ENCODE measurements at places on chromosomes 7 and 10.
A peak's percentile ranks its signal among the peaks of the same experiment; 100 is the strongest.

- no peak for DNase-seq
These were observed 61.8 kb downstream of the EEPD1 start for GRCh38 chr7:36214608-36215456.

DNA sequence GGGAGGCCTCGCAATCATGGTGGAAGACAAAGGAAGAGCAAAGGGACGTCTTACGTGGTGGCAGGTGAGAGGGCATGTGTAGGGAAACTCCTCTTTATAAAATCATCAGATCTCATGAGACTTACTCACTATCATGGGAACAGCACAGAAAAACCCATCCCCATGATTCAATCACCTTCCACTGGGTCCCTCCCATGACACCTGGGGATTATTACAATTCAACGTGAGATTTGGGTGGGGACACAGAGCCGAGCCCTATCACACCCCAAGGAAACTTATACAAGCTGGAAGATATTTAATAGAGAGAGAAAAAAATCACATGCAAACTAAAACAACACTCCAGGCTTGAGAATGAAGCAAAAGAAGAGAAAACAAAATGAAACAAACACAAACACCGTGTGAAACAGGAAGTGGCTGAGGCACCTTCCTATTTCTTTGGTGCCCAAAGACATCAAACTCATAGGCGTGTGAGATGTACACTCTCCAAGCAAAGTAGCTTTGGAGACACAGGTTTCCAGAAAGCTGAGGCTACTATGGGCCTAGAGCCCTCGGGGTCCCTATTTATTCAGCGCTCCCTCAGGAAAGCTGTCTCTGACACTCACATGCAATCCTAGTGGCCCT lies 97.2 kb downstream of the PRKCQ start:
- no peak for DNase-seq

DNA sequence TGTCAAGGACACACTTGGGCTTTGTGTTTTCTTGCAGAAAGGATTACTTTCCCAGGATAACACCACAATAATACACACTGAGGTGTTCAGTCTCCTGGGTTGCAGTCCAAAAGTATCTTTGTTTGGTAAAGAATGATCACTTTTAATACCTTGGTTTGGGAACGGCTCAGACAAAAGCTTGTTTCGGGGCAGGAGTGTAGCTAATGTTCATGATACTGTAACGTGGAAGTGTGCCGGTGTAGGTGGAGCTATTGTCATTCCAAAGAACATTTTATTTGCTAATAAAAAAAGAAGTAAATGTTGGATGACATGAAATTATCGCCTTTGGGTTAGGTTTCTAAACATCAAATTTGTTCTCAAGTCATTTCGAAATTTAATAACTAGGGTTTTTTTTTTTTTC lies 1.2 kb downstream of the EIF4H start:
- DNase-seq: no peak

DNA sequence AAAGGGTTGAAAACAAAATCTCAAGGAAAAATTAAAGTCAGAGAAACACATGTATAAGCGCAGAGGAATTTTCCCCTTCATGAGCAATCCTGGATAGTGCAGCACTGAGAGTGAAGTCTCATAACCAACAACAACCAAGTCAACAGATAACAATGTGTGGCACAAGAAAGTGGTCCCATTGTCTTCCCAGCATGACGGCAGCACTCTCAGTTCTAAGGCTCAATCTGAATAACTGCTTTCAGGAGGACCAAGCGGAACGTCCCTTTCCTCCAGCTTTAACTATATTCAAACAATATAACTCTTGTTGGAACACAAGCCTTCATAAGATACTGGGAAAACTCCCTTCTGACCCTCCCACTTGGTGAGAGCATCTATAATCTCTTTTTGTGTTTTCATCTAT lies 137.9 kb downstream of the RAPGEF5 start:
- DNase-seq: peak; percentile 11

DNA sequence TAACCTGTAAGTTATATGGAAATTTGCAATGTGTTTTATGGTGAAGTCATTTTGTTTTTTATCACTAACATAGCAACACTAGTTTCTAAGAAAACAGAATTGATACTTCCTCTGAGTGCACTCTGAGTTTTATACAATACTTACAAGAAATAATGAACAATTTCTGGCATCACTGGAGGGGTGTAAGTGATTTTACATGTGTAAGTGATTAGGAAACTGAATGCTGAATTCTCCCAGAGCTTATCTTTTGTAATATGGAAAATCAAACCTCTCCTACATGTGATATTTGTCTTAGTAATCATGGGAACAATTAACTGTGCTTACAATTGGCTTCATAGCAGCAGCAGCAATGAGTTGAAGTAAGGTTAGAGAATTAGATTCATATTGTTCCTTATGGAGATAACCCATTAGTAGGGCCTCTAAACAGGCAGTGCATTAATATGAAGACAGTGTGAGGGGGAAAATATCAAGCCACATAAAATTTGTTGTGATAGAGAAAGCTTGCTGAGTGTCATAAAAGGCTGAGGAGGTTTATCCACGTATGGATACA lies 37.4 kb downstream of the SEMA3C start:
- DNase-seq: no peak

DNA sequence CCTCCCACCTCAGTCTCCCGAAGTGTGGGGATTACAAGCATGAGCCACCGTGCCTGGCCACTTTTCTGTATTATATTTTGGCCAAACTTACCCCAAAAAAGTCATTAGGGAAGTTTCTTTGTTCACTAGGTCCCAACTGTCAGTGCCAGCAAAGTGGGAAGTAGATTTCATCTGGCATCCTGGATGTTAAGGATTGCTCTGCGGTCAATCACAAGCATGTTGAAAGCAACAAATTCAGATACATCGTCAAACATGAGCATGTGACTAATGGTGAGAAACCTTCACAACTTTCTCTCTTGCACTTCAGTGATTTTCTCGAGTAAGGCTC lies 14.3 kb upstream of the LRRC17 start:
- DNase-seq: no peak

- DNase-seq: no peak
These were observed 59.3 kb downstream of the ATXN7L1 start for GRCh38 chr7:105816954-105817615.

DNA sequence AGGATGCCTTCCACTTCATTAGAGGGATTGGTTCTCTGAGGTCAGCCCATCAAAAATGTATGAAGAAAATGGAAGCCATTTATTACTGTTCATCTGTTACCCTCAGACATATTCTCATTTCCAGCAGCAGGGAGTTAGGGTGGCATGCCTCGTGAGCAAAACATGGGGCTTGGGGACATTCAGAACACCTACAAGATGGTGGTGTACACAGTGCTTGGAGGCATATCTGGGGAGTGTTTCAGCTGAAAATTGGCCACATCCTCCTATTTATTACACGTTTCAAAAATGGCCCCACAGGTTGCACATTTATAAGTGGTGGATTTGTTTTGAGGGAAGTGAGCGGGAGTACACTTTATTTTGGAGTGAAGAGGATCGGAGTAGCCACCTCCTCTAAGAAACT lies 93.4 kb downstream of the SPAG6 start:
- DNase-seq: no peak

GRCh38 chr10:21078410-21079329 lies 181.6 kb upstream of the NEBL start:
- peak; percentile 68 for DNase-seq

DNA sequence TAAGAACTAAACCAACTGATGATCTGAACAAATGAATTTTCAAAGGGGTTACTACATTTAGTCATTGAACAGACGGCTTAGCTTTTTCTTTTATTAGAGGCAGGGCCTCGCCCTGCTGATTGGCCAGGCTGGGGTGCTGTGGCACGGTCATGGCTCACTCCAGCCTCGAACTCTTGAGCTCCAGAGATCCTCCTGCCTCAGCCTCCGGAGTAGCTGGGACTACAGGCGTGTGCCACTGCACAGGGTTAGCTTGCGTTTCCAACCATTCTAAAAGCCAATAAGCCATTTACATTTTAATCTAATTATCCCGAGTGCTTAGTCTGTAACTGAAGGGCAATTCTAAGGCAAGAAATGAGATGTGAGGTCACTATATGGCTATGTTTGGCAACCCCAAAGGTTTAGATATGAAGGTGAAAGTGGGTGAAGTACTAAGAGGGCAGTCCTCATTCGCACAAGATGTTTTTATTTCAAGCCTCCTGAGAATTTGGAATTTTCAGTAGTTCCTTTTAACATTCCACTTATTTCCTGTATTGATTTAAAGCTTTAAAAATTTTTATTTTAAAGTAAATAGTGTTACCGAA lies 1.6 kb upstream of the CDK13 start:
- DNase-seq: no peak

DNA sequence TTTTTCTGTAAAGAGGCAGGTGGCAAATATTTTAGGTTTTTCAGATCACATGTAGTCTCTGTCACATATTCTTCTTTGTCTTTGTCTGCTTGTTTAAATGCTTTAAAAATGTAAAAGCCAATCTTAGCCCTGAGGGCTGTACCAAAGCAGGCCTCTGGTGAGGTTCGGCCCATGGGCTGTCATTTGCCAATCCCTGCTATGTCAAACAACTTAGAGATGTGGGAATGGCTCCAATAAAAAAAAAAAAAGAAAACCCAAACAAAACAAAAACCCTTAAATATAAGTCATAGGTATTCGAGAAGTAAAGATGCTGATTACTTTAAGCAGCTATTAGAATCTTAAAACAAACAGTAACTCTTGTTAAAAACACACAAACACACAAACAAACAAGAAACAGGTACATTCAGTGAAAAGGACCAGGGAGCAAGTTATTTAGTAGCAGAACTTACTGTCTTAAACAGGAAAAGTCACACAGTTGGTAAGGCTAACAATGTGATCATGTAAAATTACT lies 61.4 kb upstream of the NAMPT start:
- no peak for DNase-seq

GRCh38 chr7:18844735-18845134 lies 272.7 kb downstream of the TWIST1 start:
- DNase-seq: no peak

DNA sequence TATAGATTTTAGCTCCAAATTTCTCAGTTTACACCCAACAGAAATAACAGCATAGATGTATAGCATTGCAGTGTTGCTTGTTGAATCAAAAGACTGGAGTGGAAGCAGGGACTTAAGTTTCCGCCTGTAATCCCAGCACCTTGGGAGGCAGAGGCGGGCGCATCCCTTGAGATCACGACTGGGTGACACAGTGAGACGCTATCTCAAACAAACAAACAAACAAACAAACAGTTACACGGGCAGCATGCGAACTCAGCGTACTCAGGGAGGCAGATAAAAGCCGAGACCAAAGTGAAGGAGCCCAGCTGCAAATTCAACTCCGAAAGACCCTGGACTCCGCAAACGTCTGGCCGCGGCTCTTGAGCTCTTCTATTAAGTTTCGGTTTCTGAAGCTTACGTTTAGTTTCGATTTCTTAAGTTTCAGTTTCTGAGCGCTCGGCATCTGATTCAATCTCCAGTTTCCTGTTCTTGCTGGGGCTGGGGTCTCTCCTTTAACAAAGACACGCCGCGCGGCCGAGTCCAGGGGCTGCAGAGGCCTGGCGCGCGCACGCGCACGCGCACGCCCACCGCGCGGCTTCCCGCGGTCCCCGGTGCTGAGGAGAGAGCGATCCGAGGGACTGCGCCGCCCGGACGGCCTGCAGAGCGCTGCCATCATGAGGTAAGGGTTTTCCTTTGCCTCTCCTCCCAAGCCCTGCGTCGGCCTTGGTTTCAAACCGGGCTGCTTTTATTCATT lies at the start of gene IFIT5:
IFIT5 (plus strand) TSS at position 423 of the 733 bp plus-strand sequence; CDS start at position 654, 231 bp downstream.
- peak; percentile 77 for DNase-seq

DNA sequence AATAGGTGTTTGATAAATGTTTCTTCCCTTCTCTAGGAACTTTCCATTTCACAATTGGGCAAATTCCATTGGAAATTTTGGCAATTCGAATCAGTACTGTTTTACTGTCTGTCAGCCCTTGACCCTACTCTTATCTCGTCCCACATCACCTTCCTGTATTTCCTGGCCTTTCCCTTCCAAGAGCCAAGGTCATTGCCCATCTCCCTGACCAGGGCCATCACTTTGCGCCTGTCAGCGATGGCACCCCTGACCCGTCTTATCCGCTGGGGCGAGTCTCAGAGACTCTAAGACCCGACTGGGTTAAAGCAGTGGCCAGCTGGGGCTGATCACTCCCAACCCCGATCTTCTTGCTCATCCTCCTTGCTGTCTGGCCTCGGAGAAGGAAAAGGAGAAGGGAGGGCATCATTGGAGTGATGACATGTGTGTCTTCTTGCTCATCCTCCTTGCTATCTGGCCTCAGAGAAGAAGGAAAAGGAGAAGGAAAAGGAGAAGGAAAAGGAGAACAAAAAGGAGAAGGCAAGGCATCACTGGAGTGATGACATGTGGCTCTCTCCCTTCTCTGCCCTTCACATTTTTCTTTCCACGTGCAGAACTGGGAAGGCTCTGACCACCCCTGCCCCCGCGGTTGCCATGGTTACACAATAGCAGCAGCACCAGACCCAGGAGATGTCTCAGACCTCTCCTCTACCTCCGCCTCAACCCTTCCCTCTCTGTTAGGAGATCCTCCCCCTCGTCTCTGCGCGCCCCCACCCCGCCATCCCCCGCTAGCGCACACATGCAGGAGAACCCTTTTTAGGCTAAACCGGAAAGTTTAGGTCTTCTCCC lies 2.0 kb downstream of the SEMA3D start:
- DNase-seq: peak; percentile 49

DNA sequence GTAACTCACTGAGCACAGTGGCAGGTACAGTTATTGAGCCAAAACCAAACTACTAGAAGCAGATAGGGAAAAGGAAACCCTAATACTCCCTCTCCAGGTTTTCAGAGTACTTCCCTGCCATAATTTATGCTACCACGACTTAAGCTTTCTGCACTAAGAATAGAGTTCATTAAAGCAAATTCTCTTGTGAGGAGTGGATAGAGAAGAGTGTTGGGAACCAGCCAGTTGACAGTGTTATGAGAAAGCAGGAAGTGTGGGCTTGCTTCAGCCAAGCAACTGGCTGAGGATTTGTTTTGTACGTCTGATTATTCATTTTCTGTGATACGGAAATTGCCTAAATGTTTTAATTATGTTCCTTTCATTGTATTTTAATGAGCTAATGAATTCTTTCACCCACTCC lies 280.5 kb downstream of the KIF20B start:
- no peak for DNase-seq

DNA sequence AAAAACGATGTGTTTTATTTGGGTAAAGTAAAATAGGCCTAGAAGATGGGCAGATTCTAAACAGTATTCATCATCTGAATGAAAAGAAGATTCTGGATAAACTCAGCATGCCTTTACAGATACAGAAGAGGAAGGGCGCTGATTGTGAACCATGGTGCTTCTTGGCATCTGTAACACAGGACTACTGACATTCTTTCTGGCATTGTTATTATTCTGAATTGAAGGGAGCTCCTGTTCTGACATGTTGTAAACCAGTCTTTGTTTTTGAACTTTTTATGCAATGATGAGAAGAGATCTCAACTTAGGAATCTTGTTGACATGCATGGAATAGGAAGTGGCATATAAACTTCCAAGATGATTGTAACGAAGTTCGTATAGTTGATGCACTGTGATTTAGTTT lies 13.5 kb downstream of the RPA3 start:
- DNase-seq: no peak

DNA sequence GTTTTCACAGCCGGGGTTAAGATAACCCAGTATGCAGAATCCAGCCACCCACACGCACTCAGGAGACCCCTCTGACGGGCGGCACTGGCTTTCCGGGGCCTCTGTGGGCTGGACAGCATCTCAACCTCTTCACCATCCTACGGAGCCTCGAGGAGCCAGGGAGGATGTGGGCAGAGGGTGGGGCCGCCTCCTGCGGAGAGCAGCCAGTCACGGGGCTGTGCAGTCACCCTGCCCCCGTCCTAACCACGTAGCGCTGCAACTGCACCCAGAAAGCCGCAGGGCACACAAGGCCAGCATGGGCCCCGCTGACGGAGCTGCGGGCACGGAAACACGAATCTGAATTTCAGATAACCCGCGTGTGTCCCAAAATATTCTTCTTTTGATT lies 270.3 kb downstream of the ELFN1 start:
- DNase-seq: no peak

GRCh38 chr7:106082087-106082854 lies 29.8 kb downstream of the SYPL1 start:
- DNase-seq: no peak

Data from endothelial cell (in vitro differentiated cells).